HT-29 (cell line): ENCODE measurements at places on chromosomes 4 and X. TPM values are rescaled to one million over a fixed set of nuclear protein-coding genes. Genes with fewer than 3 reads are reported as not detected.

ZCCHC18 gene
- not detected in 2 replicates for total RNA-seq

DNA sequence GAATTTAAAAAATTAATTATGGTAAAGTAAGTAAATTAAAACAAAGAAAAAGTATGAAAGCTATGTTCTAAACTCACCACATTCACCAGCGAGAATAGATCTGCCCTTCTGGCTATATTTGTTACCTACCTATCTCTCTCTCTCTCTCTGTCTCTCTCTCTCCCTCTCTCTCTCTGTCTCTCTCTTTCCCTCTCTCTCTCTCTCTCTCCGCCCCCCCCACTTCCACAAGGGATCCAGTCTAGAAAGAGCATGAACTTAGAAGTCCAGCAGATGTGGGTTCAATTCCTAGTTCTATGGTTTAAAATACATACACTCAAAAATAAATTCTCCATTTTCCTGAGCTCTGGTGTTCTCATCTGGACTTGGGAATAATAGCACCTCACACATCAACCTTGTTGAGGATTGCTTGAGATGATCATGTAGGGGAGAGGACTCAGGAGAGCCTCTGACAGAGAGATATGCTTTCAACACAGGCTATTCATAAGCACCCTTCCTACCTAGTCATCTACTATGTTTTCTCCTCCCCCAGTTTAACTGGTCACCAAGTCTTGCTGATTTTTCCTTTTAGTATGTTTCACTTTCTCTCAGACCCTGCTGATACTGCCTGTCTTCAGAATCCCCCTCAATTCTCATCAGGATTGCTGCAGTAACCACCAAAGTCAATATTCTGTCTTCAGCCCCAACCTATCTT lies 64.7 kb downstream of the SLC7A11 start:
- no peak for DNase-seq

GRCh38 chr4:168421671-168422070 lies 58.6 kb downstream of the DDX60L start:
- DNase-seq: peak; percentile 2

DNA sequence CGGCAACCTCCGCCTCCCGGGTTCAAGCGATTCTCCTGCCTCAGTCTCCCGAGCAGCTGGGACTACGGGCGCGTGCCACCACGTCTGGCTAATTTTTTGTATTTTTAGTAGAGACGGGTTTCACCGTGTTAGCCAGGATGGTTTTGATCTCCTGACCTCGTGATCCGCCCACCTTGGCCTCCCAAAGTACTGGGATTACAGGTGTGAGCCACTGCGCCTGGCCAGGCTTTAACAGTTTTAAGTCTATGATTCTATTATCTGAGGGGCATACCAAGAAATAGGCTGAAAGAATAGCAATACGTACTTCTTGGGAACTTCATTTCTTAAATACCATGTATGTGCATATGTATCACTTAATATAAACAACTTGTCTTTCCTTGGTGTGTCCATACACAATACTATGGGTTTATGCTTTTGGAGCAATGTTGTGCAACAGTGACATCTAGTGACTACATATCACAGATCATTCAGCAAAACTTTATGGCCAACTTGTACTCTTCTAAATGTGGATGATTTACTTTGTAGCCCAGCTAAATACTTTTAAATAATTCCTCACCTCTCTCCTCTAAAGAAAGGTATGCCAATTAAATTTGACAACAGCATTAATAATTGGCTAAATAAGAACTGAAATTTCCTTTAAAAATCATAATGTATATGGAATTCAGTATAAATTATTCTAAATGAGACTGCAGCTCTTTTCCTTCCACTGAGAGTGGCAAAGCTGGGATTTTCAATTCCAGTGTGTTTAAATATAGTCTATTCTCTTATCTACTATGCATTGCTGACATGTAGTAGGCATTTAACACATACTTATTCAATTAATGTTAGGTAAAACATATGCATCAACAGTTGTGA lies 10.4 kb downstream of the SLC9B1 start:
- peak; percentile 88 for DNase-seq

GASK1B gene
- total RNA-seq: 16.1 TPM in 2 replicates
